ENCODE measurements at places on chromosomes 11 and 22.

- no peak for DNase-seq
Observed at GRCh38 chr11:102385085-102386007, 38.3 kb downstream of the BIRC2 start.

GRCh38 chr11:32079553-32079952 is 11.3 kb upstream of the RCN1 start:
- DNase-seq = no peak

DNA sequence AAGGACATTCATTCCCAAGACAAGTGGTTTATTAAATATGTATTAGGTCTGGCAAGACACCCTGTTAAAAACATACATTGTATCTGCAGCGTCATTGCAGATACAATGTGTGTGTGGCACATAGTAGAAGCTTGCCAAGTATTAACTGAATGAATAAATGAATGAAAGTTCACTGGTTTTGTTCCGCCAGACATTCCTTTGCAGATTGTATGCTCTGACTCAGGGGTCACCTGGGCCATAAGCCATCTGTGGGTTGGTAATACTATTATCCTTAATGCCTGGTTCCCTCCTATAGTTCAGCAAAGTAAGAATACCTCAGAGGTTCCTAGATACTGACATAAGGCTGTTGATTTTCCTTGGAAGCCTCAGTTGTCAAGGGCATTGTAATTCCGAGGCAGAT is 377.3 kb upstream of the CCDC90B start:
- DNase-seq = no peak

GRCh38 chr22:31106731-31107177 is 614 bp downstream of the SELENOM start:
- no peak for DNase-seq

GRCh38 chr11:76770642-76771445 is 12.3 kb upstream of the TSKU start:
- DNase-seq = no peak

- no peak for DNase-seq
Observed at GRCh38 chr11:86575208-86575855, 97.1 kb downstream of the ME3 start.

- no peak for DNase-seq
Observed at GRCh38 chr22:19791243-19791642, 30.7 kb downstream of the TBX1 start.

- DNase-seq = no peak
Observed at GRCh38 chr11:120178561-120179056, 32.2 kb upstream of the OAF start.
